ENCODE measurements at places on chromosomes 6 and 20.

- no peak for DNase-seq
Observed at GRCh38 chr20:44054849-44055248, 132.1 kb downstream of the JPH2 start.

DNA sequence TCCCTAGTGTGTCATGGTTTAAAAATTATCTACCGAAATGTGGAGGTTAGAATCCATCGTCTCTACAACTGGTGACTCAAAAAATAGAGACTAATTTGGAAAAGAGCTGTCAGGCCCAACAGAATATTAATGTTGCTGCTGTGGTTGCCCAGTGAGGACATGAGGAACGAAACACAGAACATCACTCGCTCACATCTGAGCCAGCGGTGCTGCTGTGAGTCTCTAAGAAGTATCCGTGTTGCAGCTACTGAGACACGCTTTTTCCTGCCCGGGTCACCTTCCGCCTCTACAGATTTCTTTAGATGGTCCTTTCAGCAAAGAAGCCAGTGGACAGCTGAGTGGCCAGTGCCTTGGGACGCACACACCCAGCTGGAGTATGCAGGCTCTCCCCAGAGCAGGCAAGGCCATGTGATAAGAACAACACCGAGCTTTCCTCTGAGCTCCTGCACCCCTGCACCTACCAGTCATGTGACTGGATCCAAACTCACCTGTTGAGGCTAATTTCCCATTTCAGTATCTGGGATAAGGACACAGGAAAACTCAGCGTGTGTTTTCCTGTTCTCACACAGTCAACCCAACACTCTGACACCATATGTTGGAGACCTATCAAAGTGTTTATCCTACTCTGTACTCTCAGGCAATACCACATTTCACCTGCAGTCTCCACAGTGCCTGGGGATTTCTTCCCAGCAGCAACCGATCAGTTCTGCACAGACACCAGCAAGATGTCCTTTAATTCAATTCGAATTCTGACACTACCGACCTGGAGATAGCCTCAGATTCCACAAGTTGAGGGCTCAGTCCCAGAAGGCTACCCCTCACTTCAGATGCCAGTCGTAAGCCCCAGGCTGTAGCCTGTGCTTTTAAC is 119.0 kb upstream of the RPS6KA2 start:
- no peak for DNase-seq

DNA sequence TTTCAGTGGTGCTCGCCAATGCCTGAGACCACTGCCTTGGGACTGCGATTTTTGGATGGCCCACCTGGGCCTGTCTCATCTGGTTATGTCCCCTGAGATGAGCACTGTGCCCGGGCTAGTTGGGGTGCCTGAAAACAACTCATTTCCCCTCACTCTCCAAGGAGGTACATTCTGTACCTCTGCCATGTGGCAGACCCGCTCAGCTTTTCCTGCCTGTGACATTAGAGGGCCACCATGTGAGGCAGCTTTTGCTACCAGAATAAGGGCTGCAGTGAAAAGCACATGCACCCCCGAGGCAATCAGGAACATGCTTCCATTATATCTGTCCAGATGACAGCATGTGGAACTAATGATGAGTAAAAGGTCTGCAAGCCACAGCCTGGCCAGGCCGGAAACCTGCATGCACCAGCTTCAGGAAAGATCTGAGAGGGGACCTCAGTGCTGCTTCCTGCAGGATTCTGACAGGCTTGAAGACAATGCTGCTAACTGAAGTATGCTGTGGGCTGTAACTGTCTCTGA is 11.3 kb upstream of the SRSF6 start:
- DNase-seq, result no peak

GRCh38 chr20:37308086-37309050 is 18.9 kb downstream of the MANBAL start:
- no peak for DNase-seq

GRCh38 chr6:127630800-127631199 is 53.8 kb downstream of the C6orf58 start:
- no peak for DNase-seq

GRCh38 chr6:101429270-101429669 is 35.8 kb downstream of the GRIK2 start:
- DNase-seq, result no peak

DNA sequence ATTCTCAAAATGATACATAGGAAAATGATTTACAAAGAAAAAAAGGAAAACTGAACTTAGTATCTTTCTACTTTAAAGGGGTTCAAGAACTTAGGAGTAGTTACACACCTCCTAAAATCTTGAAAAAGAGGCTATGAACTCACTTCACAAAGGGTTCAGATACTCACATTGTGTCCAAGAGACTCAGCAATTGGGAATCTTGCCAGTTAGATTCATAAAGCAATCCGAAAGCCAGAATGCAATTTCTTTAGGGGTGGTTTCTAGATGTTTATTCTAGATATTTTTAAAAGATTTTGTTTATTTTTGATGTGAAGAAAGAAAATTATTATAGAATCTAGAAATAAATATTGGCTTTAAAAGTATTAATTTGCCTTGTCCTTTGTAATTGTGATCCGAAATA is 1.7 kb upstream of the MYB start:
- no peak for DNase-seq

- no peak for DNase-seq
Observed at GRCh38 chr6:144712541-144712940, 427.4 kb downstream of the UTRN start.

Measured in SJSA1 (cell line).